ENCODE measurements at places on chromosomes 1 and 21.

DNA sequence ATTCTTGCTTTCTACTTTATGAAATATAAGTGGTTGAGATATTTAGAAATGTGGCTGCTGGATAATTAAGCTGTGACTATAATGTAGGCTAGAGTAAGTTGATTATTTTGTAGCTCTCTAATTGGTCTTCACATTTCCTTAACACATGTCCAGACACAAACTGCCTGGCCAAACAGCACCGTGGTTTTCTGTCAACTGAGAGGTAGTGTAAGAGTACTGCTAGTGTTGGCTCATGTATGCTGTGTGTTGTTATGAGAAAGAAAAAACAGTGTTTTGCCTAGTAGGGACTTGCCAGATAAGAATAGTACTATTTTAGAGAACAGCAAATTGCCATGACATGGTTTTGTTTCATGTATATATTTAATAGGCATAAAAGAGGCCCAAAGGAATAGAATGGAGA lies 37.1 kb downstream of the TMED5 start:
- DNase-seq: no peak

DNA sequence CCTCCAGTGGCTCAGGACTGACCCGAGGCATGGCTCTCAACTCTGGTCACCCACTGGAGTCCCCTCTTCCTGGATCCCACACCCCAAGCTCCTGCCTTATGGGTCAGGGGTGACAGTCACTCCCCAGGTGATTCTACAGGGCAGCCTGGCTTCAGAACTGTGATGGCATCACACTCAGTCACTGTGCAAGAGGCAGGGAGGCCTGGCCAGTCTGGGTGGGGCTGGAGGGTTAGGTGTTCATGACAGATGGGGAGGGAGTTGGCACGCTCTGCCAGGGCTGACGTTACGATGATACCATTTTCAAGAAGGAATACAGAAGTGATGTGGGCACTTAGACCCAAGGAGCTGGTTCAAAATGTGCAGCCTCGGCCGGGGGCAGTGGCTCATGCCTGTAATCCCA lies 25.2 kb upstream of the ABCG1 start:
- no peak for DNase-seq

DNA sequence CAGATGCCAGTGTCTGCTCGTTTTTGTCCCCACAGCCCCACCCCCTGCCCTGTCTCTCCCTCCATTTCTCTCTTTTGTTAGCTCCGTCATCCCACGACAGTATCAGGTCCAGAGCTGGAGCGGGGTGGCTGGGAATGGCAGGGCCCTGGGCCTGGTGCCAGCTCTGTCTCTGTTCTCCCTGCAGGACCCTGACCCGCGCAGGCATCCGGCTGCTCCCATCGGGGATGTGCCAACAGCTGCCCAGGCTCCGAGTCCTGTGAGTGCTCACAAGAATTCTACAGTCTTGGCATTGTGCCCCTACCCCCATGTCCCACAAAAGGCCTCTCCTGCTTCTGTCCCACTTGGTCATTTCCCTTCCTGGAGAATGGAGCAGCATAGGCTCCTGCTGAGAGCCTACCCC lies 37.4 kb downstream of the UBE2T start:
- DNase-seq: no peak

- DNase-seq: no peak
These were observed 20.0 kb downstream of the PIK3CD start for GRCh38 chr1:9671377-9672140.

All from NCI-H774 (cell line).